Effector memory CD8-positive, alpha-beta T cell (primary cell): ENCODE measurements at places on chromosomes 6 and 20.

GRCh38 chr6:158104696-158105095 is 63.4 kb downstream of the SERAC1 start:
- H3K27me3 ChIP-seq, result no peaks in the 10 kb centered on the region
- no peaks in the 10 kb centered on the region for H3K4me1 ChIP-seq
- H3K27ac ChIP-seq, result no peak overlapping the region
- H3K36me3 ChIP-seq, result peaks cover 7% of the 10 kb centered on the region
- no peak for DNase-seq
- H3K4me3 ChIP-seq, result no peak overlapping the region

DNA sequence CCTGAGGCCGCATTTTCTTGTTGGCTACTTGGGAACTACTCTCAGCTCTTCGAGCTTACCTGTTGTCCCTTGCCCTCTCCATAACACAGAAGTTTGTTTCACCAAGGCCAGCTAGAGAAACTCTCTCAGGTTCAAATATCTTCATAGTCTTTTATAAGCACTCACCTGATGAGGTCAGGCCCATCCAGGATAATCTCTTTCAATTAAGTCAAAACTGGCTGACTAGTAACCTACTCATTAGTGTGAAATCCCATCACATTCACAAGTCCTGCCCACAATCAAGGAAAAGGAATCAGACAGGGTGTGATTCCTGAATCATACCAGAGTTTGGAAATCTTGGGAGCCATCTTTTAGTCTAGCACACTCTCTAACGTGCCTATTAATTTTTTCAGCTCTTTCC is 195.2 kb upstream of the HS3ST5 start:
- no peaks in the 10 kb centered on the region for H3K27me3 ChIP-seq
- no peaks in the 10 kb centered on the region for H3K4me1 ChIP-seq
- no peak overlapping the region for H3K27ac ChIP-seq
- no peak overlapping the region for H3K4me3 ChIP-seq
- H3K36me3 ChIP-seq, result no peaks in the 10 kb centered on the region

DNA sequence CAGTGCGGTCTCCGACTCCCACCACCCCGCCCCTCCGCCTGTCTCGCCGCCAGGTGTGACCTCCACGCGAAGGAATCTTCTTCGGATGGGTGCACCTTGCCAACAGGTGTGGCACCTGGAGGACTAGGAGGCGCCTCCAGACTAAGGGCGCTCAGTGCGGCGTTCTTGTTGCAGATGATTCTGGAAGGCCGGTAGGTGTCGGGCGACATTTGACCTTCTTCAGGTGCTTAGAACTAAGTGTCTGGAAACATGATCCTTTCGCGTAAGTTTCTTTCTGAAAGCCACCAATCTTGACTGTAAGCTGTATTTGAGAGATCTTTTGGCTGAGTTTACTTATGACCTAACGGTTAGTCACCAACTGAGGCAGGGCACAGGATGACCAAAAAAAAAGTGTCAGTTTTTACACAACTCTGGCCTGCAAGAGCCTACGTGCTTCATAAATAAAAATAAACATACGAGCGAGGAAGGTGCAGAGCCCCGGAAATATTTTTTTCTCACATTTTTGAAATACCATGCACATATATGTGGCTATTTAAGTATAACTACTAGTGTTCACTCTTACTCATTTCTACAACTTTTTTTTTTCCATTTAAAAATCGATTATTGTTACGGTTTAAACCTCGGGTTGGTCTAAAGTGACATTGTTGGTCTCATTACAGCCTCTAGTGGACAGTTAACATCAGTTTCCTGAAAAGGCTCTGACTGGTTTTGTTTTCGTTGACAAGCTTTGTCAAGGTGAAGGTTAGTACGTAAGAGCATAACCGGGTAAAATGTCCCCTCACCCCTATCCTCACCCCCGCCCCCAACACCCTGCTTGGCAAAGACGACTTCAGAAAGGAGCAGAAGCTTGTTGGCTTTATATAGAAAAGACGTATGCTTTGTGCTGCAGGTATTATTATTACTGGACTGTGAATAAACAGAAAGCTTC is 1.6 kb upstream of the ATXN1 start:
- H3K27ac ChIP-seq, result peak overlapping the region; percentile 98
- peak overlapping the region; percentile 100 for H3K4me3 ChIP-seq
- peaks cover 54% of the 10 kb centered on the region for H3K4me1 ChIP-seq
- H3K36me3 ChIP-seq, result peaks cover 55% of the 10 kb centered on the region
- peak; percentile 68 for DNase-seq

GRCh38 chr6:157531986-157532365 is 151.0 kb downstream of the ZDHHC14 start:
- no peak overlapping the region for H3K27ac ChIP-seq
- no peaks in the 10 kb centered on the region for H3K27me3 ChIP-seq
- H3K4me1 ChIP-seq, result peaks cover 40% of the 10 kb centered on the region
- H3K36me3 ChIP-seq, result peaks cover 6% of the 10 kb centered on the region
- DNase-seq, result no peak

DNA sequence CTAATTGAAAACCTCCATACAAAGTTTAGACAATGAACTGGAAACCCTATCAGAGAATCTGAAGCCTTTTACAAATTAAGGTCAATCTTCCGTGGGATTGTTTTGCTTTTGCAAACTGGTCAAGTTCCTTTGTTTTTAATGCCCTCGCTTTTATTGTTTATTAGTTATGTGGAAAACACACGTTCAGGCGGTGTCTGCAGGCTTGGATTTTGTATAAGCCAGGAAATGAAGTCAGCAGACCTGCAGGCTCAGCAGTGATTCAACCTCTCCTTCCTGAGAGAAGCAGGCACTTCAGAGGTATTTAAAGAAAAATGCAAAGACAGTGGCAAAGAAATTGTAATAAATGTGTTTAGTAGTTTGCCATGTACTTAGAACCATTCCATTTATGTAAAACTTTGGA is 103.4 kb upstream of the PDE10A start:
- H3K4me1 ChIP-seq, result no peaks in the 10 kb centered on the region
- H3K27me3 ChIP-seq, result peaks cover 9% of the 10 kb centered on the region
- no peak overlapping the region for H3K4me3 ChIP-seq

DNA sequence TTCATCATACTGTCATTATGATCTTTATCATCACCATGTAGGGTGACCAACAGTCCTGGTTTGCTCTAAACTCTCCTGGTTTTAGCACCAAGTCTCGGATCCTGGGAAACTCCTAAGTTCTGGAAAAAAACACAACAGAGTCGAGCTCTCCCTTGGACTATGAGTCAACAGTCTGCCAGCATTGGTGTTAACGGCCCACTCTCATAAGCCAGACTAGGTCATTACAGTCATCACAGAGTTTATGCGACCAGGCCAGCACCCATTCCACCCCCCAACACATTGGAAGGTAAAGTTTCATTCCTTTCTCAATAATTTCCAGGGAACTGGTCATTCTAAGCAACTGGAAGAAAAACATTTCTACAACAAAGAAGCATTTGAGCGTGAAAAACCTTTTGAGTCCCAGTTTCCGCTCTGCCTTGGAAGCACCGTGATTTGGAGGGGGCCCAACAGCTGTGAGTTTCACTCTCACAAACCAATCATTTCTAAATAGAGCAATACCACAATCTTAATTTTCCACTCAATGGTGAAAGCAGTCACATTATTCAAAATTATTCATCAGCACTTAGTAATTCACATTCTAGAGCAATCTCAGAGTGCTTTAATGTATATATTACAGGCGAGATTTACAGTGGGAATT is 445.0 kb downstream of the CDH26 start:
- H3K4me3 ChIP-seq, result no peak overlapping the region
- H3K27me3 ChIP-seq, result peaks cover 4% of the 10 kb centered on the region
- no peak overlapping the region for H3K27ac ChIP-seq

- no peak overlapping the region for H3K4me3 ChIP-seq
- peaks cover 12% of the 10 kb centered on the region for H3K27me3 ChIP-seq
- H3K27ac ChIP-seq, result no peak overlapping the region
- DNase-seq, result no peak
- no peaks in the 10 kb centered on the region for H3K4me1 ChIP-seq
- H3K36me3 ChIP-seq, result no peaks in the 10 kb centered on the region
These were observed 130.6 kb upstream of the DOK5 start for GRCh38 chr20:54344832-54345231.

- no peak overlapping the region for H3K4me3 ChIP-seq
- H3K27me3 ChIP-seq, result peaks cover 62% of the 10 kb centered on the region
- no peak overlapping the region for H3K27ac ChIP-seq
- no peaks in the 10 kb centered on the region for H3K4me1 ChIP-seq
These were observed 72.5 kb upstream of the UST start for GRCh38 chr6:148674306-148674705.

DNA sequence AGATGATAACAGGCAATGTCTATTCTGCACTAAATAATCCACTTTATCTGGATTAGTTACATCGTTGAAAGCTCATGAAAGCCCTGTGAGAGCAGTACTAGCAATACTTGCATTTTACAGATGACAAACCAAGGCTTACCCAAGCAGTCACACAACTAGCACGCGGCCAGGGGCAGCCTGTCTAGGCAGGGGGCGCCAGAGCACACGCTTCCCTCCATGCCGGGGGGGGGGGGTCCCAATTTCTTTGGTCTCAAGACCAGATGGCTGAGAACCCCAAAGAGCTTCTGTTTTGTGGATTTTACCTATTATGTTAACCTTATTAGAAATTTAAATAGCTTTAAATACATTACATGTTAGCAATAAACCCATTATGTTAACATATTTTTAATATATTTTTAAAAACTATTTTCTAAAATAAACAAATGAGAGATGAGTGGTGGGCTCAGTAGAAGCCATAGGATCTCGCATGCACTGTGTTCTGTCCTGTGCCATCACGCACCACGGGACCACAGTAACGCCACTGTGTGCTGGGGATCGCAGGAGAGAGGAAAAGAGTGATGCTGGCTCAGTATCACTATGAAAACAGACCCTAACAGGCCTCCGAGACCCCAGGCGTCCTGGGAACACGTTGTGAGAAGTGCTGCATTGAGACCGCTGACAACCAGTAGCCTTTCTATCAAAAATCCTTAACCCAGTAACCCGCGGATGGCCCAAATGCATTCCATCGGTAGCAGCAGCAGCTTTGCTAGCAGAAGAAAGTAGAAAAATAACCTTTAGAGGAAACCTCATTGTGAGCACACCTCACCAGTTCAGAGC is 5.3 kb upstream of the PRR18 start:
- H3K36me3 ChIP-seq, result no peaks in the 10 kb centered on the region
- no peaks in the 10 kb centered on the region for H3K4me1 ChIP-seq
- H3K4me3 ChIP-seq, result no peak overlapping the region
- peak; percentile 52 for DNase-seq
- no peak overlapping the region for H3K27ac ChIP-seq

DNA sequence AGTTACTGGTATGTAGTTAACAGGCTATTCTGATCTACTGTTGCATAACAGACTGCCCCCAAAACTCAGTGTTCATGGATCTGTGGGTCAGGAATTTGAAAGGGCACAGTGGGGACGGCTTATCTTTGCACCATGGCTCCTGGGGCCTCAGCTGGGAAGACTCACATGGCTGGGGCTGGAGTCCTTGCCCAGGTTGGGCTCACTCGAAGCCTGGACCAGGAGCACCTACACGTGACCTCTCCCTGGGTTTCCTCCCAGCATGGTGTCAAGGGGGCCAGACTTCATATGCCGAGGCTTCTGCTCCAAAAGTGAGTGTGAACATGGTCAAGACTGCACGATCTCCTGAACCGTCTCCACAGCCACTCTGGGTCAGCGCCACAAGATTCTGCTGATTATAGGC is 11.7 kb downstream of the SYNDIG1 start:
- no peak for DNase-seq
- H3K27me3 ChIP-seq, result peaks cover 51% of the 10 kb centered on the region
- H3K36me3 ChIP-seq, result no peaks in the 10 kb centered on the region
- no peak overlapping the region for H3K27ac ChIP-seq
